ENCODE measurements at places on chromosomes 5 and 9. TPM values are rescaled to one million over a fixed set of nuclear protein-coding genes. Genes with fewer than 3 reads are reported as not detected.

DNA sequence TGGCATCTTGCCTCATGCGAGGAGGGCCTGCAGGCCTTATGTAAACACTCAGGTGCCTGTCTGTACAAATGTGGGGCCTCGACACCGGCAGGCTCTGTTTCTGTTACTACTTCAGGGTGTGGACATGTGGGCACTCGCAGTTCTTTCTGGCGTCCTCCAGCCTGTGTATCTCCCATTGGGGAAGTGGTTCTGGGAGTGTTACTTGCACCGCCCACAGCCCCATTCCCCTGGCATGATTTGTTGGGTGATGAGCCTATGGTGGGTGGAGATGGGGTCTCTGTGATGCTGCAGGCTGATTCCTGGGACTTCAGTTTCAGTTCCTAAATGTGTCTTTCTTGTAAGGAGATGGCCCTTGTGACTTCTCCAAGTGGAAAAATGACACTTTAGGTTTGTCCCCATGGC lies 82.1 kb upstream of the PITX1 start:
- no peaks in the 10 kb centered on the region for H3K4me1 ChIP-seq
- H3K27ac ChIP-seq: no peak overlapping the region
- DNase-seq: no peak
- H3K4me3 ChIP-seq: no peak overlapping the region
- H3K27me3 ChIP-seq: peaks cover 12% of the 10 kb centered on the region

DNA sequence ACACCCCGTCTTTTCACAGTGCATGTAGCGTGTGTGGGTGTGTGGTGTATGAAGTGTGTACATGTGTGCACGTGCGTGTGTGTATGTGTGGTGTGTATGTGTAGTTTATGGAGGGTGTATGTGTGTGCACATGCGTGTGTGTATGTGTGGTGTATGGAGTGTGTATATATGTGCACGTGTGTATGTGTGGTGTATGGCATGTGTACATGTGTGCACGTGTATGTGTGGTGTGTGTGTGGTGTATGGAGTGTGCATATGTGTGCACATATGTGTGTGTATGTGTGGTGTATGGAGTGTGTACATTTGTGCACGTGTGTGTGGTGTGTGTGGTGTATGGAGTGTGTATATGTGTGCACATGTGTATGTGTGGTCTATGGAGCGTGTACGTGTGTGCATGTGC lies 13.2 kb downstream of the MYMK start:
- peaks cover 4% of the 10 kb centered on the region for H3K27me3 ChIP-seq
- H3K36me3 ChIP-seq: no peaks in the 10 kb centered on the region
- peaks cover 8% of the 10 kb centered on the region for H3K4me1 ChIP-seq
- no peak overlapping the region for H3K27ac ChIP-seq
- H3K4me3 ChIP-seq: no peak overlapping the region

DNA sequence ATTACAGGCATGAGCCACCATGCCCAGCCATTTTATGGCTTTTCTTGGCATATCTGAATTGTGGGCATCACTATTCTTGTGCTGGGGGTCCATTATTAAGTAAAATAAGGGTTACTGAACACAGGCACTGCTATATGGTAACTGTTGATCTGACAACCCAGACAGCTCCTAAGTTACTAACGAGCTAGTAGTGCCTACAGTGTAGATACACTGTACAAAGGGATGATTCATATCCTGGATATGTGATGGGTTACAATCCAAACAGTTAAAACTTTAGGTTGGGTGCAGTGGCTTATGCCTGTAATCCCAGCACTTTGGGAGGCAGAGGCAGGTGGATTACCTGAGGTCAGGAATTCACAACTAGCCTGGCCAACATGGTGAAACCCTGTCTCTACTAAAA lies 4.3 kb downstream of the CD14 start:
- H3K4me3 ChIP-seq: no peak overlapping the region
- DNase-seq: no peak
- no peak overlapping the region for H3K27ac ChIP-seq
- peaks cover 2% of the 10 kb centered on the region for H3K4me1 ChIP-seq

GRCh38 chr9:109335929-109336328 lies 15.1 kb upstream of the EPB41L4B start:
- no peaks in the 10 kb centered on the region for H3K36me3 ChIP-seq
- no peak overlapping the region for H3K27ac ChIP-seq
- no peaks in the 10 kb centered on the region for H3K27me3 ChIP-seq

DNA sequence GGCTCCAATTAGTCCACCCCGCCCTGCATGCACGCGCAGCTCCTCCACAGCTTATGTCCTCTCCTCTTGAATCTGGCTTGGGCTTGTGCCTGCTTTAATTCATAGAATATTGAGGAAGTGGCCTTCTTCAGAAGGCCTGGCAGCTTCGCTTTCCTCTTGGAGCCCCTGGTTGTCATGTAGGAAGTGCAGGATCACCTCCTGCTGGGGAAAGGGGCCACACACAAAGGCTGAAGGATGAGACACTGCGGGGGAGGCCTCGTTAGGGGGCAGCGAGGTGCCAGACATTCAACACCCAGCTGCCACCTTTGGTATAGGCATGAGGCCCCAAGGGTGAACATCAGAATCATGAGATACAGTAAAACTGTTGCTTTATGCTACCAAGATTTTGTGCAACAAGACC lies 2.7 kb upstream of the CNOT6 start:
- DNase-seq: no peak
- no peak overlapping the region for H3K4me3 ChIP-seq
- peaks cover 16% of the 10 kb centered on the region for H3K36me3 ChIP-seq
- H3K27ac ChIP-seq: no peak overlapping the region

GRCh38 chr9:16918920-16919319 lies 48.5 kb upstream of the BNC2 start:
- DNase-seq: no peak
- H3K4me3 ChIP-seq: no peak overlapping the region
- peaks cover 8% of the 10 kb centered on the region for H3K36me3 ChIP-seq
- peaks cover 6% of the 10 kb centered on the region for H3K27me3 ChIP-seq

- no peak for DNase-seq
- peaks cover 23% of the 10 kb centered on the region for H3K4me1 ChIP-seq
- peaks cover 29% of the 10 kb centered on the region for H3K36me3 ChIP-seq
- H3K27ac ChIP-seq: peak overlapping the region; percentile 76
- H3K4me3 ChIP-seq: peak overlapping the region; percentile 92
Observed at GRCh38 chr5:138438003-138438723, 694 bp upstream of the REEP2 start.

DNA sequence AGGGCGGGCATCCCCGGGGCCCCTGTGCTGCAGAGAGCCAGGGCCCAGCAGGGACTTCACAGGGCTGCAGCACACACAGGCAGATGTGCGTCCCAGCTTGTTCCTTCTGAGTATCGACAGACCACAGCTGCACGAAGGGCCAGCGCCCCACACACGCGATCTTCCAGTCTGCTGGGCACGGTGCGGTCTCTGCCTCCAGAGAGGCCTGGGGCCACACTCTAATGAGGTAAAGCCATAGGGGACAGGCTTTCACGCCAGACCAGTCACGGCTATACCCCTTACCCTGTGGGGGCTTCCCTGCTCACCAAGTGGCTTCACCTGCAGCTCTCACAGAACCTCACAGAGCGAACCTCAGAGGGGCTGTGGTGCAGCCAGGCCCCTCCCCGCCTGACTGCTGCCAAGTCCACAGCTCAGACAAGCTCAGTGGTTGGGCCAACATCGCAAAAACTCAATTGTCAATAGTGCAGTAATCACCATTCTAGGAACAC lies 82.2 kb downstream of the SHB start:
- no peak overlapping the region for H3K4me3 ChIP-seq
- no peak overlapping the region for H3K27ac ChIP-seq
- DNase-seq: no peak
- H3K4me1 ChIP-seq: peaks cover 12% of the 10 kb centered on the region
- peaks cover 11% of the 10 kb centered on the region for H3K27me3 ChIP-seq
- H3K36me3 ChIP-seq: peaks cover 7% of the 10 kb centered on the region

- H3K4me1 ChIP-seq: peaks cover 22% of the 10 kb centered on the region
- H3K27me3 ChIP-seq: peaks cover 3% of the 10 kb centered on the region
- H3K27ac ChIP-seq: no peak overlapping the region
- peaks cover 19% of the 10 kb centered on the region for H3K36me3 ChIP-seq
- peak; percentile 74 for DNase-seq
Observed at GRCh38 chr9:4987961-4988421, 2.9 kb downstream of the JAK2 start.

- peak overlapping the region; percentile 81 for H3K27ac ChIP-seq
- peaks cover 27% of the 10 kb centered on the region for H3K4me1 ChIP-seq
- H3K27me3 ChIP-seq: peaks cover 2% of the 10 kb centered on the region
- no peaks in the 10 kb centered on the region for H3K36me3 ChIP-seq
Observed at GRCh38 chr9:87713278-87713987, 12.5 kb upstream of the CTSL start.

GRCh38 chr5:126852091-126852571 lies 75.2 kb downstream of the LMNB1 start:
- DNase-seq: no peak
- H3K27ac ChIP-seq: peak overlapping the region; percentile 13
- peaks cover 8% of the 10 kb centered on the region for H3K27me3 ChIP-seq
- H3K36me3 ChIP-seq: peaks cover 11% of the 10 kb centered on the region
- peaks cover 25% of the 10 kb centered on the region for H3K4me1 ChIP-seq

DNA sequence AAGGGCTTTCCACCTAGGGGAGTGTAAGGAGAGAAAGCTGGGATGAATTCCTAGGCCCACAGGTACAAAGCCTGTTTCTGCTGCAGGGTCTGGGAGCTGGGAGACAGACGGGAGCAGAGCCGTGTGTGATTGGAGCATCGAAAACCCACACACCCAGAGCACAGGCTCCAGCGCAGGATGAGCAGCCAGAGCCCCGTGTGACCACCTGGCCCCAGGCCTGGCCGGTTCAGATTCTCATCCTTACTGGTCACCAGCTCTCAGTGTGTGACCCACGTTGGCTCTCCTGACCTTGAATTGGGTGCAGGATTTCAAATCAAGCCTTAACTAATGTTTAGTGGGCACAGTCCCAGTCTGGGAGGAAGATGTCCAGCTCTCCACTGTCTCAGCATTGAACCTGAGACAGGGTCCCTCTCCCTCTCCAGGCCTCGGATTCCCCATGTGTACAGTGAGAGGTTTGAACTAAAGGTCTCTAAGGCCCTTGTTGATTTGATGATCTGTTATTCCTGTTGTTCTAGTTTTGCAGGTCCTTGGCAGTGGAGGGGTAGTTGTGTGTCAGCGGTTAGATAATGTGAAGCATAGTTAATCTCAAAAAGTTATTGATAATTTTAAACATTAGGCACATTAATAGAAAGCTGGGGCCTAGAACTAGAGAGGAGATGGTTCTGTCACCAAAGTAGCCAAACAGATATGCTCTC lies 50.1 kb downstream of the PPARGC1B start:
- peaks cover 21% of the 10 kb centered on the region for H3K27me3 ChIP-seq
- H3K4me1 ChIP-seq: peaks cover 35% of the 10 kb centered on the region
- peaks cover 9% of the 10 kb centered on the region for H3K36me3 ChIP-seq
- H3K27ac ChIP-seq: no peak overlapping the region
- DNase-seq: no peak
- H3K4me3 ChIP-seq: no peak overlapping the region

DNA sequence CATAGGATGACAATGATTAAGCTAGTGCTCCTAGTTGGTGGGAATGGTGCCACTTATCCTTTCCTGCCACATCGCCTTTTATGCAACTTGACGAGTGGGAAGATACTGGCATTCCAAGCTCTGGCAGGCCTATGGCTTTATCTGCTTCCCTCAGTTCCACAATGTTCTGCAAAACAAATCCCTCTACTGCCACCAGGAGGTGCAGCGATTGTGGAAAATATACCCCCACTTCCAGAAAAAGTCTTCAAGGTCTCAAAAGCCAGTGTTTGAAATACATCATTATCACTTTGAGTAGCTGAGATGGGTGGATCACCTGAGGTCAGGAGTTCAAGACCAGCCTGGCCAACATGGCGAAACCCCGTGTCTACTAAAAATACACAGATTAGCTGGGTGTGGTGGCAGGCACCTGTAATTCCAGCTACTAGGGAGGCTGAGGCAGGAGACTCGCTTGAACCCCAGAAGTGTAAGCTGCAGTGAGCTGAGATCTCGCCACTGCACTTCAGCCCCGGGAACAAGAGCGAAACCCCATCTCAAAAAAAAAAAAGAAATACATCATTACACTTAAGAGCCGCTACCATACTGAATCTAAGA lies 3.4 kb downstream of the CLINT1 start:
- peaks cover 10% of the 10 kb centered on the region for H3K36me3 ChIP-seq
- peaks cover 25% of the 10 kb centered on the region for H3K4me1 ChIP-seq
- H3K27ac ChIP-seq: peak overlapping the region; percentile 52
- no peak overlapping the region for H3K4me3 ChIP-seq
- peak; percentile 56 for DNase-seq
- peaks cover 8% of the 10 kb centered on the region for H3K27me3 ChIP-seq

DNA sequence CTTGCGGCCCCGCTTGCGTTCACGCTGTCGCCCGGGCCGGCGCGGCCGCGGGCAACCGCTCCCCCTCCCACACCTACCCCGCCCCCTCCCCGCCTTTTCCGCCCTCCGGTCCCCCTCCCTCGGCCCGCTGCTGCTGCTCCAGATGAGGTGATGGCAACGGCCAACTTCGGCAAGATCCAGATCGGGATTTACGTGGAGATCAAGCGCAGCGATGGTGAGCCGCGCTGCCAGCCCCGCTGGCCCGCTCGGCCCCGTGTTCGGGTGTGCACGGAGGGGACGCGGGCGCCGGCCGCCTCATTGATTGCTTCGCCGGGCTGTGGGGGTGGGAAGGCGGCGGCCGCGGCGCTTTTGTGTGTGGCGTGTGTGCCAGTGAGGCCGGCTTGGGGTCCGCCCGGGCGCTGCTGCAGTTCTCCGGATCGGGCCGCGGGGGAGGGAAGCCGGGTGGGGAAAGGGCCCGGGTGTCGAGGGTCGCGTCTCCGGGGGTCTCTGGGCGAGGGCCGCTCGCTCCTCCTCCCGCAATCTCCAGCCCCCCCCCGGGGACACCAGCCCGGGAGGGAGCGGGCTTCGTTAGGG lies 403 bp downstream of the KIF2A start:
- H3K4me1 ChIP-seq: peaks cover 21% of the 10 kb centered on the region
- H3K27ac ChIP-seq: peak overlapping the region; percentile 42
- peaks cover 4% of the 10 kb centered on the region for H3K36me3 ChIP-seq
- H3K4me3 ChIP-seq: peak overlapping the region; percentile 96

- peaks cover 2% of the 10 kb centered on the region for H3K27me3 ChIP-seq
- DNase-seq: no peak
- no peak overlapping the region for H3K4me3 ChIP-seq
- no peak overlapping the region for H3K27ac ChIP-seq
Observed at GRCh38 chr5:98121036-98121936, 652.2 kb upstream of the RGMB start.

The PCDHB16 gene
- total RNA-seq: 10.9 TPM

The CDHR2 gene
- total RNA-seq: 0.85 TPM

The DPYSL3 gene
- total RNA-seq: 27.6 TPM

The ASTN2 gene
- 10.0 TPM for total RNA-seq

The JADE2 gene
- total RNA-seq: 3.0 TPM

The TMCO6 gene
- 22.7 TPM for total RNA-seq

The IFNA8 gene
- not detected for total RNA-seq

The BTNL8 gene
- total RNA-seq: 0.59 TPM
